ENCODE measurements at places on chromosomes 3 and 15.

DNA sequence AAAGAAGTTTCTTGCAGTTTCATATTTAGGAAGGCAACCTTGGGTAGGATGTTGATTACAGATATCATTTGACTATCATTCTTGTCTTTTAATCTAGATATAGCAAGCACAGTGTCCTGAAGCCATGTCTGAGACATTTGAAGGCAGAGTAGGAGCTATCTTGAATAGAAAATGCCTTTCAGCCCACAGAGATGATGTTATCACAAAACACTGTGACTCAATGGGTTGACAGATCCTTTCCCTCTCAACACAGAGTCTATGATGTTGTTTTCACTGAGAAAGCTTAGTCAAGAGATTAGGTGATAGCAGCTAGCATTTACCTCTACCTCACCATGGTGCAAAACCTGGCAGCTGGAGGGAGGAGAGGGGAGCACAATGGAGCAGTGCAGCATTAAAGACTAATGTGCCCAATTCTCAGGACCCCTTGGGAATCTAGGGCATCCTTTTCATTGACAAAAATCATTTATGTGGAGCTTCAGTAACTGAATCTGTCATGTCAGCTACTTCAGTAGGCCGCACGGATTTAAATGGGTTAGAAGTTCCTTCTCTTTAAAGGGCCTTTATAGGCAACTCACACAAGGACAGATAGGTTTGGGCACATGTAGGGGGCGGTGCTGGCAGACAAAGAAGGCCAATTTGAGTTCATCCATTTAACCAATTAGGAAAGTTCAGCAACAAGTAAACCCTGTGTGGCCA is 121.8 kb downstream of the AGBL1 start:
- DNase-seq: no peak

GRCh38 chr3:75180235-75180944 is 483.7 kb upstream of the FRG2C start:
- no peak for DNase-seq

GRCh38 chr3:112873632-112874031 is 27.0 kb upstream of the CD200R1L start:
- DNase-seq: no peak

DNA sequence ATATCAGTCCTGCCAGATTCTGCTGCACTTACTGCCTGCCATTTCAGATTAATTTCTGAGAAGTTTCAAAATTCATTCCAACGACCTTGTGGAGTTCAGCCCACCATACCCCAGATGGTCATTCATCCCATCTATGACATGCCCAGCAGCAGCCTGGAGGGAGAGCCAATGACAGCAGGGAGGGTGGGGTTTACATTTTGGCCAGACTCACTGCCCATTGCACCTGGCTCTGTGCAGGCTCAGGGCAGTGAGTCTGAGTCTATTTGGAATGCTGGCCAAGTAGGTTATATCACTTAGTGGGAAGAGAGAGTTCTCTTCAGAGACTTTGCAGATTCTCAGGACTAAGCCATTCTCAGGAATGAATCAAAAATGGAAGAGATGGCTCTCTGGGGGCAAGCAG is 21.5 kb downstream of the SRPRB start:
- no peak for DNase-seq

- no peak for DNase-seq
Measured at GRCh38 chr3:178479446-178479845, 56.8 kb upstream of the KCNMB2 start.

- DNase-seq: no peak
Measured at GRCh38 chr15:59420986-59421618, 16.9 kb upstream of the FAM81A start.

DNA sequence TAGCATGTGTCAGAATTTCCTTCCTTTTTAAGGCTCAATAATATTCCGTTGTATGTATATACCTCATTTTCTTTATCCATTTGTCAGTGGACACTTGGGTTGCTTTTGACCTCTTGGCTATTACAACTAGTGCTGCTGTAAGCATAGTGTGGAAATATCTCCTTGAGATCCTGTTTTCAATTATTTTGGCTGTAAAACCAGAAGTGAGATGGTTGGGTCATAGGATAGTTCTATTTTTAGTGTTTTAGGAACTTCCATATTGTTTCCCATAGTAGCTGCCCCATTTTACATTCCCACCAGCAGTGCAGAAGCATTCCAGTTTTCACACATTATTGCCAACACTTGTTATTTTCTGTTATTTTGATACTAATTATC is 70.4 kb upstream of the C15orf39 start:
- no peak for DNase-seq

DNA sequence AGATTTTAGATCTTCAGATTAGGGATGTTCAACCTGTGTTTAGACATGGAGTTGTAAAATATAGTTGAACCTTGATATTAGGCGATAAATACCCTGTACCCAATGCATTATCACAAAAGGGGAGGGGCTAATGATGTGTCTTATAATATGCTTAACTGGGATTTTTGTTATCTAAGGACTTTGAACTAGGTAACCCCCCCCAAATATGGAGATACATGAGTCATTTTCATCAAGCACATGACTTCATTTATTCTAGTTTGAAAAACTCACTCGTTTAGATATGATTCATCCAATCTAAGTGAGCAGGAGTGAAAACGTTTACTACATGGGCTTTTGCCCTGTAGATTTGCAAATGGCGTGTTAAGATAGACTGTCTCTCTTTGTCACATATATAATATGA is 212.4 kb downstream of the IL5RA start:
- no peak for DNase-seq

- no peak for DNase-seq
Measured at GRCh38 chr3:22265403-22265802, 514.4 kb upstream of the ZNF385D start.

- no peak for DNase-seq
Measured at GRCh38 chr3:72193771-72194430, 409.0 kb upstream of the PROK2 start.

GRCh38 chr15:95146481-95146880 is 915.1 kb downstream of the MCTP2 start:
- no peak for DNase-seq

- DNase-seq: no peak
Measured at GRCh38 chr3:196406811-196407470, 25.3 kb downstream of the UBXN7 start.

DNA sequence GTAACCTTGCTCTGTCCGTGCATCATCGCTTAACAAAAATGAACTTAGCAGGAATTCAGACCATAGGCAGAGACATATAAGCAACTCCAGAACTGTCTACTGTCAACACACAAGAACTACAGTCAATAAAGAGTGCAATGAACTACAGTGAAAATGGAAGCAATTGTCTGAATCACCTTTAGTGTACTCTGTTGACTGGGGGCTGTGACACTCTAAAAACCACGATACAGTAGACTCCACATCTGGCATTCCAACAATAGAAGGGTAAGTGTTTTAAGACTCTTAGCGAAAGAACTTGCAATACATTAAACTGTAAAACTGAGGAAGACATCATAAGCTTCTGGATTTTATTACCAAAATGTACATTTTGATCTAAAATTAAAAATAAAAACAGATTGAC is 347.3 kb downstream of the ZBTB20 start:
- no peak for DNase-seq

DNA sequence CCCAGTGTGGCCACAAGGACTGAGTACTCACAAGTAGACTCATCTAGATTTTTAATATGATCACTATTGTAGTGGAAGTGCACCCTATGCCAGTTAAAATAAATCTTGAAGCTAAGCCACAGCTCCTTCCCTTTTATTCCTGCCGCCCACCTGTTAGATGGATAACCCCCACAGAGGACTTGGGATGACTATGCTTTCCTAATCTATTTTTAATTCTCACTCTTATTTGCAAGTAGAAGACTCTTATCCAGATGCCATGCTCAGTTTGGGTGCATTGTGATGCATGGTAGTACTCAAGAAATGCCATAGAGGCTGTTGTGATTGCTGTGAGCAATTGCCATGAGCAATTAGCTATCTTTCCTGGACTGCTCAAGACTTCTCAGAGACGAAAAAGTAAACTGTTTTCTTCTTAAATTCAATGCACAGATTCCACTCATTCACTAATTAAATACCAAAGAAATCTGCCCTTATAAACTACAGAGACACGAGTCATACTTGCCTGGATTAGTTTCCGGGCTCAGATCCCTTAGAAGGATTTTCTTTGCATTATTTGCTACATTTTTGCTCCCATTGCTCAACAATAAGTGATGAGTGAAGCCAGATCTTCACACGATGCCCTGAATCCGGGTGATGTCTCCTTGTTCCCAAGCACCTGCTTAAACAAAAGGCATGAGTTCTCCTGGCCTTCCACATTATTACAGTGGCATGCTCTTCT is 472.1 kb downstream of the SOX2 start:
- DNase-seq: no peak
